Iris pigment epithelial cell (primary cell): ENCODE measurements at places on chromosomes 4 and X.

- DNase-seq: no peak
Observed at GRCh38 chr4:74660866-74661265, 133.5 kb downstream of the BTC start.

GRCh38 chr4:4377732-4378460 lies 9.0 kb upstream of the NSG1 start:
- no peak for DNase-seq

DNA sequence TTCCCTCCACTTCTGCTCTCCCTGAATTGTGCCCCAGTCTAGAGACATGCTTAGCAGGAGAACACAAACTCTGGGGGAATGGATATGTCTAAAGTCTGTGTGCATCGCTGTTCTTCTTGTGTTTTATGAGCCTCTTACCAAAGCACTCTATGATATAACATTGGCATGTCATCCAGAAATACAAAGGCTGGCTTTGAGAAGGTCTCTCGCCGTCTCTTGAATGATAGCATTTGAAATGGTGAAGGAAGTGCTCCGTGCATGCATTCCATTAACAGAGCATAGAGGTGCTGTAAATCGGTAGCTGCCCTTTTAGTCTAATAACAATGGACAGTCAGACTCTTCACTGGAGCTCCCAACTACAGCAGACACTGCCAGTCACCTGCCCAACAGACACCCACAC lies 7.1 kb upstream of the FAM149A start:
- no peak for DNase-seq

DNA sequence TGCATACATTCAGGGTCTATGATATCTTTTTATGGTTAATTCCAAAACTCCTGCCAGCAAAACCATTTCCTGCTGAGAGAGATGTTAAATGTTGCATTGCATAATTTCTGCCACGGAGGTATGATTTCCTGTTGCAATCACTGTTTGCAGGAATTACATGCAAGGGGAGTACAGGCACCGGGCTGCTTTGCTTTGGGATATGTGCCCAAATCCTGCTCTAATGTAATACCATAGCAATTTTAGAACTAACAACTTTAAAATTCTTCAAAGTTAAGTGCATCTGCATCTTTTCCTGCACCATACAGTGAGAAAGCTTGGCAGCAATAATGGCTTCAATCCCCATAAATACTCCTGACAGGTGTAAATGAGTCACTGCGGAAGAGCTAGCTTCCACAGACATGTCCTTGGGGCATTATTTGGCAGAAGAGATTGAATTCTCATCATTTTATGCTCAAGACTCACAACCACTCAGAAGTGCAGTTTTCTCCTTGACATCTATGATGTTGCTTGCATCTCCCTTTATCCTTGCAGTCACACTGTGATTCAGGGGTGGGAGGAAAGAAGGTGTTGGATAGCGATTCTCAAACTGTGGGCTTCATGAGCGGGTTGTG lies 29.6 kb downstream of the TRIM2 start:
- DNase-seq: peak; percentile 92

DNA sequence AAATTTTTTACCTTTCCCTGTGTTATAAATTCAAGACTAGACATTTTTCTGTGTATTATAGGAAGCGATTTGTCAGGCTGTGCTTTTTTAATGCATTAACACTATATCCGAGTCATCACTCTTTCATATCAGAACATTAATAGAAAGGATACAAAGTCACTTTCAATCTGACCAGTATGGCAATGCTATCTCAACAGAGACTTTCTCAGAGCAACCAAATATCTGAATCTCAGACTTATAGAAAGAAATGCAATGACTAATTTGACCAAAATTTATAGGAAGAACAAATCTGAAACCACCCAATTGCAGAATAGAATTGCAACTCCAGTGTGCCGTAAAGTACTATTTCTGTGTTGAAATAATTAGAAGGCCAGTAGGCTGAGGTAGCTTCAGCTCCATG lies 473 bp upstream of the TKTL2 start:
- no peak for DNase-seq

- DNase-seq: peak; percentile 95
Observed at GRCh38 chr4:78560296-78560963, 8.9 kb downstream of the ANXA3 start.

DNA sequence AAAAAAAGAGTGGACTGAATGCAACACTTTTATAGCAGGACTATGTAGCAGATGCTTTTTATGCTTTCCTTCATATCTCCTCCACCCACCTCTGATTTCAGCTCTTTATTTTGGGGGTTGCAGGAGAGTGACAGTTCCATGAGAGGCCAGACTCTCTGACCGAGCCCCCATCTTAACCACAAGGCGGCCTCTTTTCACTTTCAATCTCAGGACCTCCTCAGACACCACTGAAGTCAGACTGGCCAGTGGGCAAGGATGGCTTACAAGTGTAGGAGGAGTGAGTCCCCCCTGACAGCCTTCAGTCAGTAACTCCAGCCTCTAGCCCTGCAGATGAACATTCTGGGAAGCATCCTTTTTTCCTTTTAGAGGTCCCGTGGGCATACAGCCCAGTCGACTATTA lies 140.8 kb downstream of the FRAS1 start:
- no peak for DNase-seq

DNA sequence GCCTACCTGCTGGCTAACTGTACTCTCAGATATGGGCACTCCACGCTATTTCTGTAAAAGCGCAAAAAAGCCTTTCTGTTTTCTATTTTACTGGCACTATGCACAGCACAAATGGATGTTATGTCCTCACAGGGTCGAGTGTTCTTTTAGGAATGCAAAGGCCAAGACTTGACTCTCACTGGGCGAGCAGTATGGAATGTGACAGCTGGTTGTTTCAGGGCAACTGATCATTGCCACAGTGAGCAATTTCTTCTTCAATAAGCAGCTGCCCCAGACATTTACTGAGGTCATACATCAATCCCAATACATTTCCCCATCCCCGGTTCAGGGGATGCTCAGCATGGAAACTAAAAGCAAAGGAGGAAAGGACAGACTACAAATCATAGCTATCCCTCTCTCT lies 58.2 kb downstream of the PDE5A start:
- peak; percentile 69 for DNase-seq

DNA sequence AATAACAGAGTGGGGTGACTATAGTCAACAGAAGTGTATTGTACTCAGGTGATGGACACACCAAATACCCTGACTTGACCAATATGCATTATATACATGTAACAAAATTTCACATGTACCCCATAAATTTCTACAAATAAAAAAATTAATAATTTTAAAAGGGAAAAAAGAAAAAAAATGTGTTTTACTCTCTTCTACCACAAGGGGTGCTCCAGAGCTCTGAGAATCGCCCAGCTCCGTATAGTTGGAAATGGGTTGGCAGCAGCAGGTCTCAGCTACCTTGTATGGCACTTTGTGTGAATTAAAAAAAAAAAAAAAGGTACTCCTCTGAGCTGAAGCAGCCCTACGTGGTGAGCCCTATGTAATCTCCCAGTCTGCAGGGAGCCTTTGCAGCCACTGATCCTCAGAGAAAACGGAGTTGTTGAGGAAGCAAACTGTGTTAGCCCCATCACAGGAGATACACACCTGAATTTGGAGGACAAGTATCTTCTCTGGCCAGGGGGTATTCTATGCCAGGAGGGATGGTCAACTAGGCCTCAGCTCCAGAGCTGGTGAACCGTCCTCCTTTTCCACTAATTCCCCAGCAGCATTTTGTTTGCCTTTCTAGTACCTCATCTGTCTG lies 17.2 kb upstream of the POLA1 start:
- DNase-seq: no peak

DNA sequence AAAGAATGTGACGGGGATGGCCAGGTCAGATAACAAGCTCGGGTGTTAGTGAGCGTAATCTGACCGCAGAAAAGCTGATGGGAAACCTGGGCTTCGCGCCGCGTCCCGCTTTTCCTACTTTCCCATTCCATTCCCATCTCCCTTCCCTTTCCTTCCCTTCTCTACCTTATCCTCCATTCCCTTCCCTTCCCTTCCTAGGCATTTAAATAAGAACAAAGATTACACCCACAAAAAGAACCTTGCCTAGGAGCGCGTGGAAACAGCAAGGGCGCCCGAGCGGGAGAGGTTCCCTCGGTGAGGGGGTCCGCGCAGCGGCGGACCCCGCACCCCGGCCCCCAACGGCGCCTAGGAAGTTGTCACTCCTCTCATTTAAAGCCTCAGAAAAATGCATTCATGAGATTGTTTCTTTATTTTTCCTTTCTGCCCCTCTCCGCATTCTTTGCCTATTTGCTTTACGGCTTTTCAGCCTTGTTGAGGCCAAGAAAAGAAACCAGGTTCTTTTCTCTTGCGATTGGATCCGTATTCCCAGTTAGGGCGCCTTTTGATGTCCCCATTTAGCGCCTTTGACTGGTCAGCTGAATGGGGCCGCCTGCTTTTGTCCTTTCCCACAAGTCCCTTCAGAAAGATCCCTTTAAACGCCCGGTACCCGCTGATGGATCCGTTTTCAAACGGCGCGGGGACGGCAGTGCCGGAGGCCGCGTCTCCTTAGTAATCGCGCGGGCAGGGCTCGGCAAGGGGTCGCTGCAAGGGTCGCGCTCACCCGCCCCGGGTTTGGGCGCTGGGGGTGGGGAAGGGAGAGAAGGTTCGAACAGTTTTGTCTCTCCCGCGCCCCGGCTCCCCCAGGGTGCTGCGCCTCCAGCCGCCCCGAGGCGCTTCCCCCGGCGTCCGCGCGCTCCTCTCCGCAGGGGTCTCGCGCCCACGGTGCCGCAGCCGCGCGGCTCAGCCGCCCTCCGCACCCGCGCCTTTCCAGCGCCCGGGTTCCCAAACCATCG lies 54.1 kb upstream of the TMEM33 start:
- DNase-seq: no peak

DNA sequence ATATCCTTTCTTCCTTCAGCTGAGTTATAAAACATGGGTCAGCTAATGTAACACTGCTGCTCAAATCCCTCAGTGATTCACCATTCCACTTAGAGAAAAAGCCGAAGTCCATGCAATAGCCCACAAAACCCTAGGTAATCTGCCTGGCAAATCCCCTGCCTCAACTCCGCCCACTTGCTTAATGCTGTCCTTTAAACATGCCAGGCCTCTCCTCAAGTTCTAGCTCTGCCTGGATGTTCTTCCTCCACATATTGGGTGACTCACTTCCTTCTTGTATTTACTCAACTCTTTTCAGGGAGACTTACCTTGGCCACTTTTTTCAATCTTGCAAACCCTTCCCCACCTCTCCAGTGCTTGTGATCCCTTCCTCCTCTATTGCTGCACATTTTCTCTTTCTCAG lies 89.8 kb downstream of the EMCN start:
- DNase-seq: peak; percentile 93

DNA sequence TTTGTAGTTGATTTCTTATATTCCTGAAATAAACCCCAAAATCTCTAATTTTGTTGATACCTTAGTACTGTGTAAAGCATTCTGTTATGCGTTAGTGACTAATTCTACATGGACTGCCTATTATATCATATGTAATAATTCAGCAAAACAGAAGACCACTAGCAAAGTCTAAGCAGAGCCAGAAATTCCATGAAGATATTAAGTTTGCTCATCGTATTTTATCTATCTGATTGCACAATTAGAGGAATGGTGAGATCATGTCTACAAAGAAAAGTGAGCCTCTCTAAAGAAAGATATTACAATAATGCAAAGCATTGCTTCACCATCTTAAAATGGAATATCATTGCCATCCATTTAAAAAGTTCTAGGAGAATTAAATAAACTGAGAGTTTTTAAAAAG lies 374.6 kb upstream of the SLC7A11 start:
- peak; percentile 73 for DNase-seq

DNA sequence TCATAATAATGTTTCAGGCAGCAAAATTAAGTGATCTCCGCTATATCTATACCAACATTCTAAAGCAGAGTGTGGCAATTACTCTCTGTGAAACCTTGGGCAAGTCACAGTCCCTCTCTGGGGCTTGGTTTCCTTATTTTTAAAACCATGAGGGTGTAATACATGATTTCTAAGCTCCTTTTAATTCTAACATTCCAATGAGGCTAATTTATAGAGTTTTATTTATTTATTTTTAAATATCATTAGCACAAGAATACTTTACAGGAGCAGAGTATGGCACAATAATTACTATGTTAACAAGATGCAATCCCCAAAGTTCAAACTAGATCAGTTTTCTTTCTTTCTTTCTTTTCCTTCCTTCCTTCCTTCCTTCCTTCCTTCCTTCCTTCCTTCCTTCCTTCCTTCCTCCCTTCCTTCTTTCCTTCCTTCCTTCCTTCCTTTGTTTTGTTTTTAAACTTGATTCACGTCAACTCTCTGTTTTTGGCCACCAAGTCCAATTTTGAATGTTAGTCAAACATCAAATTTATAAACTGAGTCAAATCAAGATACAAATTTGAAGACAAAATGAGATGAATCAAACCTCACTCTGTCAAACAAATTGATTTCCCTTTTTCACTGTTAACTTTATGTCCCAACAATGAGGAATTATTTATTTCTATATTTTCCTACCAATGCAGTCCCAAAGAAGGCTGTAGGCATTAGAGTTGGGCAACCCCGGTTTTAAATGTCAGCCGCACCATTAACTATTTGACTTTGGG lies 50.2 kb upstream of the GPR174 start:
- no peak for DNase-seq

DNA sequence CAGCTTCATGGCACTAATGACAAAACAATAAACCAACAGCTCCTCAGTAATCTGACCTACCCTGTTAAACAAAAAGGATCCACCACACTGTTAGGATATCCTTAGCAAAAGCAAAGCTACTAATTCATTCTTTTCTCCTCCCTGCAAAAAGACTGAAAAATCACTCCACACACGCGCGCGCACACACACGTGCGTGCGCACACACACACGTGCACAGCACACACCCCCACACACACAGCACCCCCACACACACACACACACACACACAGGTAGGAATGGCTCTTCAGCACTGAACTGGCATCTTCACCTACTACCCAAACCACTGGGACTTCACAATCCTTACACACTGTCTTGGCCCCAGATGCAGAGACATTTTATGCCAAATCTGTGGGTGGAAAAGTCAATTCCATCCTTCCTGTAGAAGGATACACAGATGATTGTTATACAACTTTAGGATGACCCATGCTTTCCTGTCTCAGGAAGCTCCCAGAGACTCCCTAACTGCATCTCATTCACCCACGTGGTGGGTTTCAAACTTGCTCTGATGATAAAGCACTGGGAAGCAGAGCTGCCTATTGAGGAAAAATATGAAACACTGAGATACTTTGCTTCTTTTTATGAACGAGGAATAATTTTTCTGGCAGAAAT lies 102.5 kb downstream of the TSPAN5 start:
- peak; percentile 18 for DNase-seq

- DNase-seq: no peak
Observed at GRCh38 chr4:84167093-84167492, 332.0 kb downstream of the NKX6-1 start.

DNA sequence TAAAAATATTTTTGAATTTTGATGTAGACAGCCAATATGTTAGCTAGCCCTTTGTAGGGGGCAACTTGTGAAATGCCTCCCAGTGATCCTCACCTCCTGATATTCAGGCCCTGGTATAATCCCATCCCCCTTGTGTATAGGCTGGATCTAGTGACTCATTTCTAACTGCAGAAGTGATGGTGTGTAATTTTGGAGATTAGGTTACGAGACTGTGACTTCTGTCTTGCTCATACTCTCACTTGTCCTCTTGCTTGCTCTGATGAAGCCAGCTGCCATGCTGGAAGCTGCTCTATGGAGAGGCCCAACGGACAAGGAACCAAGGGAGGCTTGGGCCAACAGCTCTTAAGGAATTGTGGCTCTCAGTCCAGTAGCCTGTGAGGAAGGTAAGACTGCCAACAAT lies 61.7 kb downstream of the GPR82 start:
- peak; percentile 24 for DNase-seq
